BJ (cell line): ENCODE measurements at places on chromosomes 6 and 20.

DNA sequence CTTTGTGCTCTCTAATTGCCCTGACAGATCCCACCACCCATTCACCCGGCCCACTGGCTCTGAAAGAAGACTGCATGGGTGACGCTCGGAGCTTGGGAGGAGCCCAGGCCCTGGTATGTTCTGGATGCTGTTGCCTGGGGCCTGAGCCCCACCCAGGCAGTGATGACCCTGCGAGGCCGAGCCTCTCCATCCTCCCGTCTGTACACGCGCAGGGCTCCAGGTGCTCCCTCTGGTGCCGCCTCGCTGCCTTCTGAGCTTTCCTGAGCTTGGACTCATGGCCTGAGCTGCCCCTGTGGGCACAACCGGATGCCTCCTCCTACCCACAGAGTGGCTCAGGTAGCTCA is 61.2 kb downstream of the STK35 start:
- DNase-seq, result no peak

DNA sequence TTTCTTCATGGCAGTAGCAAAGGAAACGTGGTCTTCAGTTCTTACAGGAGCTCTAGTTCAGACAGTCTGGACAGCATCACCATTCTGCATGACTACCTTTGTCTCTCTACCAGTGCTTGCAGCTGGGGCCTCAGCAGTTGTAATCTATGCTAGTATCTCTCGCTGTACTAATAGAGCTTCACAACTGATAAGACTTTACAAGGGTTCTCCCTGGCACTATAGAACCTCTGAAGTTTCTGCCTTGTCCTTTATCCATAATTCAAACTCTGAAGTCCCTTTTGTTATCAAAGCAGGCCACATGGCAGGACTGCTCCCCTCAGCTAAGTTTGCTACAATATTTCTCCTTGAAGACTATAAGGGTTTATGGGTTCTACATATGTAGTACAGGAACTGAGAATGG is 842.1 kb upstream of the ADGRB3 start:
- no peak for DNase-seq

DNA sequence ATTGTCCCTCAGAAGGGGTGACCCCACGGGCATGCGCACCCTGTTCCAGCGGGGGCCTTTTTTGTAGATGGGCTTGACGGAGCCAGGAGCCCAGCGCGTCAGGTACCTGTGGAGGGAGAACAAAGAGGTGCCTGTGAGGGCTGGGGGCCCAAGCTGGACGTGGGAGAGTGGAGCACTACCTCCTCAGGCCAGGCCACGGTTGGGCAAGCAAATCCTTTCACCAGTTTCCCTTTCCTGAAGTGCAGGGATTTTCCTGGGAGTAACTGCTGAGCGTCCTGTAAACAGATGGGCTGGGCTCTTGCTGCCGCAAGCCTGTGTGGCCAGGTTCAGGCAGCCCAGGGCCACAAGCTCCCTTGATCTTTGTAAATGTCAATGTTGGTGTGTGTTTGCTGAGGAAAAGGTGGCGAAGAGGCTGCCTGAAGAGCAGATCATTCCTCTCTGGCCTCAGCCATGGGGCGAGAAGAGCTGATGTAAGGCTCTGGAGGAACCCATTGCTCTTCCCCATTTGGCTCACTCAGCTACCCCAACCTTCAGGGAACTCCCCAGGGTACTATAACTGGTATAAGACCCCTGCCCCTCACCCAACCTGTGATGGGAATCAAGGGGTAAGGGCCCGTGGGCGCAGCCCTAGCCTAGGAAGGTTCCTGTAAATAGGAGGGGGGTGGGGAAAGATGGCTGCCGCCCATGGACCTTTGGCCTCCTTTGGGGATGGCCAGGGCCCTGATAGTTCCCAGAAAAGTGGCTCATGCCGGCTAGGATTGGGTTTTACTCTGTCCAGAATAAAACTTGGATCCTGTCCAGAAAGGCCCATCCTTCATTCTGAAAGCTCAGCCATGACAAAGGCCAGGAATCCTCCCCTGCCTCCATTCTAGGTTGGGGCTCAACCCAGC is 15.5 kb downstream of the MRPS18A start:
- DNase-seq, result no peak

- DNase-seq, result no peak
Observed at GRCh38 chr6:14141351-14142062, 23.9 kb downstream of the CD83 start.

- no peak for DNase-seq
Observed at GRCh38 chr6:15363164-15363522, 117.3 kb downstream of the JARID2 start.

DNA sequence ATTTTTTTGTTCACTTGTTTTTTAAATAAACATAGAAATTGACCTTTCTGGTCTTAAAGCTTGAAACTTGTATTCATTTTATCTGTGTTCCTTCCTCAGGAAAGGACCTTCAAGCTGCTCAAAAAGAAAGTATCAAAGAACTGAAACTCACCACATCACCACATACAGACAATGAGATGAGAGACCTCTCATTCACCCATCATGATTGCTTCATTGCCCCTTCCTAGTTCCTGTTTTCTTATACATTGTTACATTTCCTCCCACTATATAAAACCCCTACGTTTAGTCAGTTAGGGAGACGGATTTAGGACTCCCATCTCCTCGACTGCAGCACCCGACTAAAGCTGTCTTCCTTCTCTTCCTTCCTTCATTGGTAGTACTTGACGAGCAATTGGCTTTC is 180.5 kb upstream of the OPRM1 start:
- no peak for DNase-seq

DNA sequence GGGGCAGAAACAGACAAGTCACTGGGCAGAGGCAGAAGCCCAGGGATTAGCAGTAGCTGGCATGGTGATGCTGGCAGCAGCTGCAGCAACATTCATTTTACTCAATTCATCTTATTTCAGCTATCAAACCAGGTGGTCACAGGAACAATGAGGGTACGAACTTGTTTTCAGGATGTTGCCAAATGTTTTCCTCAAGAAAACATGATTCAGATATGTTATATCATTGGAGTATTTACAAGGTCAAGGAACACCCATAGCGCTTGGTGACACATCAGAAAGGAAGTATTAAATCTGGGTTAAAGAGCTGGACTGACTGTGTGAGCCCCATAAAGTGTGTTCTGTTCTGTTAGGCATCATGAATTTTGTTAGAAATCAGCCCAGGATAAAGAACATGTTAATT is 456.9 kb upstream of the ID4 start:
- peak; percentile 28 for DNase-seq
